Kidney tubule cell (primary cell): ENCODE measurements at places on chromosomes 5 and 9.

DNA sequence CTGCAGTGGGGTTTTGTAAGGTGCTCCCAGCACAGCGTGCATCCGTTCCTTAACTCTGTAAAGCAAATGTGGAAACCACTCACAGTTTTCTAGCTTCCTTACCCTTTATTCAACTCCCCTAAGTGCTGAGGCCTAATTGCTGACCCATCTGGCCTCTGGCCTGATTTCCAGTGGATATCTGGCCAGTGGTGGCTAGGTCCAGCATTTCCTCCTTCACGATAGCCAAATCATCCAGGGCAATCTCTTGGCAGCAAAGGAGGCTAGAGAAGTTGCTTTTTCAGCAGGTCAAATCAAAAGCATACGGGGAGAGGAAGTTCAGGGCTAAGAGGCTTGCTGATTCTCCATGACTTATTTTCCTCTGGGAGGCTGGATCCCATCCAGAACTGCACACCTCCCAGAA is 286.3 kb upstream of the VLDLR start:
- DNase-seq, result no peak

DNA sequence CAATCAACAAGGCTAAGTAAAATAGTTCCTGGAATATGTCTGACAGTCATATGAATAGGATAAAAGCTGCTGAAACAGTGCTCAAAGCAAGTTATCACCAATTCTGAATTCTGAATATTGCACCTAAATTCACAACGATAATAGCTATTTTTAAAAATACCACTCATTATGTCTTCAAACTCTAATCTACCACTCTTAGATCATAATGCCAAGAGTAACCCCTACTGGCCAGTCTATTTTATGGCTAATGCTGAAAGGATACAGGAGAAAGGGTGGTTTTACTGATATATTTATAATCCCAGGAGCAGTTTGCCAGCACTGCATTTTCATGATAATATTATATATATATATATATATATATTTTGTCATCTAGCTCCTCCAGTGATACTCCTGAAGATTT is 232.8 kb downstream of the PDE4D start:
- peak; percentile 47 for DNase-seq

- no peak for DNase-seq
Observed at GRCh38 chr5:167937635-167937998, 353.8 kb upstream of the WWC1 start.

DNA sequence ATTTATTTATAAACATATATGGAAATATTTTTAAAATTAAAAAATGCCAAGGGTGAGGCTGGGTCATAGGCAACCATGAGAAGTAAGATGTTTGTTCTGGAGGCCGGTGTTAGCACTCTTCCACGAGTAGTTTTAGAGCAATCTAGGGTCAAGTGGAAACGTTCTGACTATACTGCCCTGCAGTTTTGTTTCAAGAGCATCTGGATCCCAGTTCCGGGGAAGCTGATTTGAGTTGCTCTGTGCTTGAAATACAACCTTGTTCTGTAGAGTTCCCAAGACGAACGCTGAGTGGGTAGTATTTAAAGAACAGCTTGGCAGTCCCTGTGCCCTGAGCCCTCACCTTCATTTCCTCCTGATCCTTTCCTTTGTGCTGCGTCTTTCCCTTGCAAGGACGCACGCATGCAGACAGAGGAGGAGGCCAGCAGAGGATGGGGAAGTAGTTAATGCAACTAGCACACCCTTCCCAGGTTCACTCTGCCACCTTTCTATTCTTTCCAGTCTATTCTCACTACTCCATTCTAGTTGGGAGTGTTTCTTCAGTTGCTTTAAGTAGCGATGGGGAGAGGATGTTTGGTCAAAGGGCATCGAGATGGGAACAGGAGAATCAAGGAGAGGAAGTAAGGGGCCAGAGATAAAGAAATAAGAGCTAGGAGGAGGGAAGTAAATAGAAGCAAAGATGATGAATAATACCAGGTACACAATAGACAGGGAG is 68.3 kb upstream of the ZSWIM6 start:
- no peak for DNase-seq

GRCh38 chr9:121268851-121269641 is 1.1 kb downstream of the GSN start:
- DNase-seq, result peak; percentile 38

- DNase-seq, result no peak
Observed at GRCh38 chr9:108861464-108861863, 602 bp upstream of the ACTL7A start.

GRCh38 chr5:64144425-64145215 is 21.0 kb upstream of the RNF180 start:
- peak; percentile 60 for DNase-seq

- DNase-seq, result no peak
Observed at GRCh38 chr9:134855900-134856377, 24.7 kb upstream of the FCN2 start.

GRCh38 chr5:133032852-133033742 is 6.7 kb upstream of the ZCCHC10 start:
- peak; percentile 23 for DNase-seq
